Stimulated activated naive CD8-positive, alpha-beta T cell treated with anti-CD3 and anti-CD28 coated beads, Interleukin-15, amount 100 ng/mL, for 72 hours (primary cell): ENCODE measurements at places on chromosomes 1 and 21.

- DNase-seq = no peak
Observed at GRCh38 chr1:52967666-52968065, 40.6 kb downstream of the SCP2 start.

- DNase-seq = no peak
Observed at GRCh38 chr21:29613021-29613420, 314.3 kb downstream of the BACH1 start.

- no peak for DNase-seq
Observed at GRCh38 chr1:153649137-153649862, 9.2 kb upstream of the SNAPIN start.

DNA sequence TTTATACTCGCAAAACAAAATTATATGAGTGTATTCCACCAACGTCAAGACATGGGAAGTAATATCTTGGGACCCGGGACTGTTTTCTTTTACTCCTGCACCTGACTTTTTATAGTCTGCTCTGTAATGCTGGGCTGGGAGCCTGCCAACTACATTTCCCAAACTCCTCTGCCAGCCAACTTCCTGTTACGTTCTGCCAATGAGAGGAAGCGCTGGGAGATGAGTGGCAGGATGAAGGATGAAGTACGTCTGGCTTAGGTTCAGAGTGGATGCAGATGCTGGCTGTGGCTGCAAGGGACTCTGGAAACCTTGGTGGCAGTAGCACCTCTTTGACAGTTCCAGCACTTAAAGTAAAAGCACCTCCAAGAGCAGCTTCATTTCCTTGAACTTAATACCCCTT is 59.6 kb downstream of the USP24 start:
- DNase-seq = no peak

- DNase-seq = no peak
Observed at GRCh38 chr1:39142401-39143060, 62.0 kb upstream of the MACF1 start.

- no peak for DNase-seq
Observed at GRCh38 chr1:173267453-173267945, 60.4 kb upstream of the TNFSF4 start.

DNA sequence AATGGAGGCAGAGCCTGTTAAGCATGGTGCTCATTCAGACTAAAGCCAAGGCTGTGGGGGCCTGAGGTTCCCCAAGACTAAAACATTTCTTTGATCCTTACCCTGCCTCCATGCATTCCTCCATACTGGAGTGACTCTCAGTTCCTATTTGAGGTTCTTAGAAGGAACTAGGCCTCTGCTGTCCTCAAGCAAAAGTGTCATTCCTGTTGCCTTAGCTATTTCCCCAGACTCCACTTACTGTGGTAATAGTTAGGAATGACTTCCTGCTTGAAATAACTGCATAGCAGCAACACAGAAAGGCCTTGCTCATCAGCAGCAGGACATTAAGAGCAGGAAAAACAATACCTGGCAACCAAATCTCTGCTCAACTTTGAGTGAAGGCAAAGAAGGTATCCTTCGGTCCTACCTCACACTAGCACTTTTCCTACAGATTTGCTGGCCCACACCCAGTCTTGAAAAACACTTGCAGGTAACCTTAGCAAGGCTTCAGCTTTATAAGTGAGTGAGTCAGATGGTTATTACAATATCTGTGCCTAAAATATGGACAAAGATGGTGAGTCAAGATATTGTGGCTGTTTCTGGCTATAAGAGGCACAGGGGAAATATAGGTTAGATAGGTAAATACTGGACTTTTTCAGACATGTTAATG is 14.8 kb downstream of the LRRC41 start:
- no peak for DNase-seq

DNA sequence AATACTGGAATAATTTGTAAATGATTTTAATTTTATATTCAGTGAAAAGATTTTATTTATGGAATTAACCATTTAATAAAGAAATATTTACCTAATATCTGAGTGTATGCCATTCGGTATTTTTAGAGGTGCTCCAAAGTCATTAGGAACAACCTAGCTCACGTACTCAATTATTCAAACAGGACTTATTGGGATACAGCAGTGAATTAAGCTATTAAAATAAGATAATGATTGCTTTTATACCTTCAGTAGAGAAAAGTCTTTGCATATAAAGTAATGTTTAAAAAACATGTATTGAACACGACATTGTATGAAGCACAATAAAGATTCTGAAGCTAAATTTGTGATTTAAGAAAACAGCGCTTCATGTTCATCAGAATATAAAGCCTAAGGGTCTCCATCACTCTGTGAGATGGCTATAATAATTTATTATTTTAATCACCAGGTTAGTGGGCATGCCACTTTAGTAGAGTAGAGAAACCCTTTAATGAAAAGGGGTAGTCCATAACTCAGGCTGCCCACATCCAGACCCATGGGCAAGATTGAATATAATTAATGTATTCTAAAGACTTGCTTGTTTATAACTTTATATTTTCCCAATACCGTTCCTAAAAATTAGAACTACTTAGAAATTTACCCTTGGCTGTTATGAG is 3.2 kb downstream of the CCN1 start:
- no peak for DNase-seq

DNA sequence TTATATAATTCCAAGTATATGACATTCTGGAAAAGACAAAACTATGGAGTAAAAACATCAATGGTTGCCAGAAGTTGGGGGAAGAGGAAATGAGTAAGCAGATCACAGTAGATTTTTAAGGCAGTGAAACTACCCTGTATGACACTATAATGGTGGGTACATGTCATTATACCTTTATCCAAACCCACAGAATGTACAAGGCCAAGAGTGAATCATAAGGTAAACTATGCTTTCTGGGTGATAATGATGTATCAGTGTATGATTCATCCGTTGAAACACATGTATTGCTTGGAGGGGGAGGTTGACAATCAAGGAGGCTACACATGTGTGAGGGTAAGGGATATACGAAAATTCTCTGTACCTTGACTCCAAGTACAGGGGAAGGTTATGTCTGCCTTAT is 862.7 kb downstream of the PLA2G4A start:
- DNase-seq = no peak

DNA sequence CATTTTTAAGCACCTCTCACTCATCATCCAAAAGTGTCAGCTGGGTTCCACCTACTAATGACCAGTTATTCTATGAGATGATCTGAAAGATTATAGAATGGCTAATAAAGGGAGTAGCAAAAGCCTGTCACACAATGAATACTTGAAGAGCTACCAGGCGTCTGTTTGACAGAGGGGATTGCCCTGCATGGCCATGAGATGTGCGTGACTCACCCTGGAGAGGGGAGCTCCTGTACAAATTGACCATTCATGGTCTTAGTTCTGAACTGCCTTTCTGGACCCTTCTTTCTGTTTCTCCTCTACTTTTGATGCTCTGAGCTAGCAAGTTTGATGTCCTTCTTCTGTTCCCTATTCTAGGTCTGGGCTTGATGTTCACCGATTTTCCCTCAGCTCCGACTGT is 85.2 kb upstream of the ABCD3 start:
- no peak for DNase-seq

DNA sequence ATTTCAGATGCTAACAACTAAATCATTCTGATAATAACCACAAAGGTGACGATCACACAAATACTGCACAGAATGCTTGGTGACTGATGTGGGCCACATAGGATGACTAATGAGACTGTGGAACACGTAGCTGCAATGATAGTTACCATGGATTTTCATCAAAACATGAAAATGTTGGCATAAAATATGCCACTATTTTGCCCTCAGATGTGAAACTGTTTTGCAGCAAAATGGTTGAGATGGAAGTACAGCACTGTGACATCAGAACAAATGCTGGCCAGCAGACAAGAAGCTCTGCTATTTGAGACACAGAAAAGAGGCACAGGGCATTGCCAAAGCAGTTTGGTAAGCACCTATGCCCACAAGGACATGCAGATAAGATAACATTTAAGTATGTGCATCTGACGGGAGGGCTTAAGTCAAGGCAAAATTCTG is 83.8 kb downstream of the NIBAN1 start:
- peak; percentile 72 for DNase-seq

GRCh38 chr1:223886516-223886921 is 40.8 kb upstream of the TP53BP2 start:
- no peak for DNase-seq

- DNase-seq = no peak
Observed at GRCh38 chr1:26099780-26100179, 11.8 kb upstream of the PDIK1L start.

DNA sequence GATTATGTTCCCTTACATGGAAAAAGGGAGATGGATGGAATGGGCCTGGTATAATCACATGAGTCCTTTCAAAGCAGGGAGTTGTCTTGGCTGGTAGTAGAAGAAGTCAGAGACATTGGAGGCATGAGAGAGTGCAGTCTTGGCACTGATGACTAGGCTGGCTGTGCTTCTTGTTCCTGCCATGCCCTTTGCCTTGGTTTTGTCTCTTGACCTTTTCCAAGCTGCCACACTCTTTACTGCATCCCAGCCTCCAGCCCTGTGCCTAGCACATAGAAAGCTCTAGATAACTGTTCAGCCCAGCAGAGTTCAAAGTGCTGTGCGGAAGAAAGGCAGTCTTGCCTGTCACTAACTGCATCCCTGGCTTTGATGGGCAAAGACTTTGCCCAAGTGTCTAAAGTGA is 412.6 kb downstream of the PRDM2 start:
- DNase-seq = no peak

GRCh38 chr1:231206856-231207255 is 34.2 kb upstream of the GNPAT start:
- no peak for DNase-seq

- DNase-seq = no peak
Observed at GRCh38 chr1:168637350-168637991, 61.1 kb downstream of the XCL1 start.

- DNase-seq = no peak
Observed at GRCh38 chr1:24540906-24541710, 14.8 kb upstream of the NCMAP start.
